ENCODE measurements at places on chromosomes 5 and 9.

GRCh38 chr9:95284162-95285080 is 33.1 kb downstream of the FANCC start:
- DNase-seq, result no peak

DNA sequence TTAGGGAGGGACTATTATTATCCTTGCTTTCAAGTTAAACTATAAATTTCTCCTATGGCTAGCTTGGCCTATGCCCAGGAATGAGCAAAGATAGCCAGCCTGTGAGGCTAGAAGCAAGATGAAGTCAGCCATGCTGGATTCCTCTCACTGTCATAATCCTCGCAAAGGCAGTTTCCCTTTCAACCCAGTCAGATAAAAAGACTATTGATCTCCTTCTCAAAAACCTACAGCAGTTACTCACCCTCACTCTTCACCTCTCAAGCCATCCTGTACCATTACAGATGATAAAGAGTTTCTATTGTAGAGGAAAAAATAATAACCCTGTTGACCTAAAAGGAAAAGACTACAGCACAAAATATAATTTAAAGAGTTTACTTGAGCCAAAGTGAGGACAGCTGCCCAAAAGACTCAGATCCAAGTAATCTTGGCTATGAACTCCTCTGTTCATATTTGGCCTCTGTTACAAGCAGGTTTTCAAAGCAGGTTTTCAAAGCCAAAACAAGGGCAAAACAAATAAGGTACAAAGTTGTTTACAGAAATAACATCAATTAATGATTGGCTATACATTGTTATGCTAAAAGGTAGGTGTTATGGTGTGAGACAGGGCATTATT is 41.7 kb downstream of the KCNV2 start:
- DNase-seq, result no peak

- no peak for DNase-seq
Measured at GRCh38 chr9:128703616-128704355, 1.5 kb downstream of the PKN3 start.

DNA sequence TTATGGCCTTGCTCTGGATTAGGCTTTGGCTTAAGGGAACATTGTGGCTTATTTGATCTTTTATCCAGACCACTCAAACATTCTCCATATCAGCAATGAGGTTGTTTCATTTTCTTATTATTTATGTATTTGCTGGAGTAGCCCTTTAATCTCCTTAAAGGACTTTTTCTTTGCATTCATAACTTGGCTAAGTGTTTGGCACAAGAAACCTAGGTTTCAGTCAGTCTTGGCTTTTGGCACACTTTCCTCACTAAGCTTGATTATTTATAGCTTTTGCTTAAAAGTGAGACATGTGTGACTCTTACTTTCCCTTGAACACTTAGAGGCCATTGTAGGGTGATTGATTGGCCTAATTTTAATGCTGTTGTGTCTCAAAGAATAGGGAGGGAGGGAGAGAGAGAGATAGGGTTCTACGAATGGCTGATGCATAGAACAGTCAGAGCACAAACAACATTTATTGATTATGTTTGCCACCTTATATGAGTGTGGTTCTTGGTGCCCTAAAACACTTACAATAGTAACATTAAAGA is 2265.3 kb upstream of the C9orf72 start:
- no peak for DNase-seq

GRCh38 chr5:134911285-134912206 is 6.6 kb downstream of the PCBD2 start:
- no peak for DNase-seq

GRCh38 chr5:72840041-72840440 is 23.6 kb downstream of the TNPO1 start:
- DNase-seq, result no peak

DNA sequence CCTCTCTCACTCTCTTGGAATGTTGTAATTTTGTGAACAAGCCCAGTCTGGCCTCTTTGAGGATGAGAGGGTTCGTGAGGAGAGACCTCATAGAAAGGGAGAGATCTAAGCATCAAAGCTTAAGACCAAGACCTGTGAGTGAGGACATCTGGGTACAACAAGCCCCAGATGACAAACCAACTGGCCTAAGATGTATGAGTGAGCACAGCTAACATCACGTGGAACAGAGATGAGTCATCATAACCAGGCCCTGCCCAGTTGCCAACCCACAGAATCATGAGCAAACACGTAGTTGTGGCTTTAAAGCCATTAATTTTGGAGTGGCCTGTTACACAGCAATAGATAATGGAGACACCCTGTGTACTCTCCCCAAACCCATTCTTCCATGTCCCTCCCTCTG is 439.1 kb upstream of the KIF2A start:
- no peak for DNase-seq

Measured in effector CD4-positive, alpha-beta T cell (primary cell).